MCF 10A (cell line): ENCODE measurements at places on chromosomes 2 and 18.

- DNase-seq = no peak
Measured at GRCh38 chr2:182917924-182918323, 51.5 kb upstream of the FRZB start.

GRCh38 chr2:2683606-2684224 is 352.6 kb upstream of the MYT1L start:
- DNase-seq = no peak

- no peak for DNase-seq
Measured at GRCh38 chr2:190538201-190538600, 3.7 kb upstream of the NEMP2 start.

DNA sequence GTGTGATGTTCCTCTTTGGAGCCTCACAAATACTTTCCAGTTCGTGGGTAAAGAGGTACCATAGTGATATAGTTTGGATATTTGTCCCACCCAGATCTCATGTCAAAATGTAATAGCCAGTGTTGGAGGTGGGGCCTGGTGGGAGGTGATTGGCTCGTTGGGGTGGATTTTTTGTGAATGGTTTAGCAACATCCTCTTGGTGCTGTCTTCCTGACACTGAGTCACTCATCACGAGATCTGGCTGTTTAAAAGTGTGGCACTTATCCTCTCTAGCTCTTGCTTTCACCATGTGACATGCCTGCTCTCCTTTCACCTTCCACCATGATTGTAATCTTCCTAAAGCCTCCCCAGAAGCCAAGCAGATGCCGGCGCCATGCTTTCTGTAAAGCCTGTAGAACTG is 3.0 kb upstream of the CCDC93 start:
- DNase-seq = peak; percentile 25

GRCh38 chr18:44759925-44760342 is 79.2 kb downstream of the SETBP1 start:
- no peak for DNase-seq

- peak; percentile 70 for DNase-seq
Measured at GRCh38 chr2:240840435-240841060, 20.5 kb upstream of the KIF1A start.

DNA sequence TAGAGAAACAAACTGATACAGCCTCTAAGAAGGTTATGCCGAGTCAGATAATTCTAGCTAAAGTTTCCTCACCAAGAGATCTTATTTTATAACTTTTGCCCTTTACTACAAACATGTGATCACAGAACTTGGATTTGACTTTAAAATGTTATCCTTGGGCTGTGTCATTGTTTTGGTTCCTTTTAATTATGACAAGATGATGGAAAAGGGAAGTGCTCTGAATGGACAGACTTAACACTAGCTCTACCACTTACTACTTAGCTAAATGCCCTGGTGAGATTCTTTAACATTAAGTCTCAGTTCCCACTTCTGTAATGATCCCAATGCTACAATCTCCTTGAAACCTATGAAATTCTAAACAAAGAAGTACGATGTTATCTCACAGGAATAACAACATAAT is 69.9 kb downstream of the RTTN start:
- no peak for DNase-seq

GRCh38 chr2:47782671-47783485 is at the start of gene MSH6:
Gene MSH6 (plus strand): TSS chr2:47783145. CDS start chr2:47783234, 89 bp downstream.
- DNase-seq = peak; percentile 86

DNA sequence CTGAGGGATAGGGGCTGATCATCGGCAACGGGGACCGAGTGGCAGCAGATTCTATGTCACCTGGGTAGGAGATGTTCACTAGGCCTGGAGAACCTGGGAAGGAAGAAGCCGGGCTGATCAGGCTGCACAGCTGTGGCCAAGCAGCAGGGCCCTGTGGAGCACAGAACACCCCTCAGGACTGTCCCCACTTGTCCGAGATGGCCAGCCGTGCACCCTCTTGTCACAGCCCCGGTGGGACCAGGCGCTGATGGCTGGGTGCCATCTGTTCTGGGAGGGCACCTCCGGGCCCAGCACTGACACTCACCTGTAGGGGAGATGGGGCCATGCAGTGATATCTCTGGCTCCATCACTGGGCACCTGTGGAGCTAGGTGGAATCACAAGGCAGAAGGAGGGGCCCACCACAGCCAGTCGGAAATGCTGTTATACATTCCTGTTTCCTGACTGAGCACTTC is 217.9 kb upstream of the RAB6C start:
- no peak for DNase-seq

DNA sequence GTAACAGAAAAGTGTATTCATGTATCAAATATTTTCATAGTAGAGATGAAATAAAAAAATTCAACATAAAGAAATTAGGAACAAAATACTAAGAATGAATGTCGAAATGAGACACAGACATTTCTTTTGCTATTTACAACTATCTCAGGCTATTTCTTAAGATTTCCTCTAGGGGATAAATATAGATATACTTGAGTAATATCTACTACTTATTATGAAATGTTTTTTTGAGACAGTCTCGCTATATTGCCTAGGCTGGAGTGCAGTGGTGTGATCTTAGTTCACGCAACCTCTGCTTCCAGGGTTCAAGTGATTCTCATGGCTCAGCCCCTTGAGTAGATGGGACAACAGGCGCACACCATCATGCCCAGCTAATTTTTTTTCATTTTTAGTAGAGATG is 326.1 kb downstream of the RNF144A start:
- no peak for DNase-seq

DNA sequence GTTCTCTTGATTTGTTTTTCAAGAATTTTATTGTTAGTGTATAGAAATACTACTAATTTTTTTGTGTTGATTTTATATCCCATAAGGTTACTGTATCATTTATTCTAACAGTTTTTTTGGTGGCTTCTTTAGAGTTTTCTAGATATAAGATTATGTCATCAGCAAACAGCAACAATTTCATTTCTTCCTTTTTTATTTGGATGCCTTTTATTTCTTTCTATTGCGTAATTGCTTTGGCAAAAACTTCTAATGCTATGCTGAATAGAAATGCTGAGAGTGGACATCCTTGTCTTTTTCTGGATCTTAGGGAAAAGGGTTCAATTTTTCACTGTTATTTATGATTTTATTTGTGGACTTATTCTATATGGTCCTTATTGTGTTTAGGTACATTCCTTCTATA is 298.8 kb downstream of the RPRM start:
- no peak for DNase-seq

DNA sequence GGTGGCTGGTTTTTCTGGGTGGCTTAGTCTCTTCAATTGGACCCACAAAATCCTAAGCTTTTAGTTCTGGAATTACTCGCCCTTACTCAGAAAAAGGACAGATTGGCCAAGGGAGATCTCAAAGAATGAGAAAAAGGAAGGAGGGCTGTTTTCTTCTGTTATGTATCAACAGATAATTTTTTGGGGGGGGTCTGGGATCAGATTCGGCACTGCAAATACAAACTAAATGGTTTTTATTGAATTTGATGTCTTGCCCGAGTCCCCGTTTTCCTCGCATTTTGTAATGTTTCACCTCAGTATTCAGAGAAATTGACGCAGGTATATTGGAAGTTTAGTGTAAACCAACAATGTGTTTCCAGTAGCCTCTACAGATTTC is 762 bp downstream of the YIPF4 start:
- DNase-seq = peak; percentile 1

- no peak for DNase-seq
Measured at GRCh38 chr2:120474486-120474885, 128.6 kb downstream of the INHBB start.

GRCh38 chr18:31303771-31304170 is 14.2 kb upstream of the DSG1 start:
- no peak for DNase-seq

DNA sequence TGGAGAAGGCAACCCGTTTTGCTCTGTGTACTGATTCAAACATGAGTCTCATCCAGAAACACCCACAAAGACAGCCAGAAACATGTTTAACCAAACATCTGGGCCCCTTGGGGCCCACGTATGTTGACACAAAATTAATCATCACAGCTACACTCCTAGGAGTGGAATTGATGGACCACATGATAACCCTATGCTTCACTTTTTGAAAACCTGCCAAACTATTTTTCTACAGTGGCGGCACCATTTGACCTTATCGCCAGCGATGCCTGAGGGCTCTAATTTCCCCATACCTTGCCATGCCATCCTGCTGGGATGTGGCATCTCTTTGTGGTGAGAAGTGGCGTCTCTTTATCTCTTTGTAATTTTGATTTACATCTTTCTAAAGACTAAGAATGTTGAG is 38.5 kb downstream of the PSMG2 start:
- DNase-seq = peak; percentile 95

- no peak for DNase-seq
Measured at GRCh38 chr2:163884416-163884815, 148.6 kb upstream of the FIGN start.

GRCh38 chr2:174072857-174073256 is 107.7 kb upstream of the SP3 start:
- DNase-seq = no peak

GRCh38 chr2:9286554-9287399 is 80.2 kb downstream of the ASAP2 start:
- DNase-seq = peak; percentile 45

GRCh38 chr2:150309311-150310080 is 178.0 kb downstream of the RND3 start:
- no peak for DNase-seq

GRCh38 chr2:118202707-118203303 is 114.5 kb downstream of the INSIG2 start:
- peak; percentile 56 for DNase-seq

GRCh38 chr2:120531365-120531764 is 185.4 kb downstream of the INHBB start:
- DNase-seq = no peak

- no peak for DNase-seq
Measured at GRCh38 chr18:73893880-73894279, 253.8 kb downstream of the FBXO15 start.

- DNase-seq = no peak
Measured at GRCh38 chr2:53508667-53509066, 258.9 kb upstream of the CHAC2 start.

DNA sequence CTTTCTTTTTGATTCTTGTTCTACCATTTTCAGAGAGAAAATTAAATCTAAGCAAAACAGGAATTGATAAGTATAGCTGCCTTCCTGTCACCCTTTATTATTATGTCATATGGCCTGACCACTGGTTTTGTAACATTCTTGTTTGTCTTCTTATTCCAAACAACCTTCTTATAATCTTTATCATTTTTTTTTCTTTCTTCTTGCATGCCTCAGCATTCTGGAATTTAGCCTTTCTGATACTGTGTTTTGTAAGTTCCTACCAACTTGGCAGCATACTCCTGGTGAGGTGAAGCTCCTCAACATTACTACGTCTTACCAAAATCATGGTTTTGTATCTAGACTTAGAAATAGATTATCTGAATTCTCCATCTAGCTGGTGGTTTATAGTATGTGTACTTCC is 199.2 kb downstream of the CAMKMT start:
- no peak for DNase-seq

GRCh38 chr2:177265824-177266817 is 1.6 kb upstream of the NFE2L2 start:
- peak; percentile 48 for DNase-seq

- DNase-seq = no peak
Measured at GRCh38 chr2:121281694-121282093, 3.3 kb downstream of the TFCP2L1 start.

DNA sequence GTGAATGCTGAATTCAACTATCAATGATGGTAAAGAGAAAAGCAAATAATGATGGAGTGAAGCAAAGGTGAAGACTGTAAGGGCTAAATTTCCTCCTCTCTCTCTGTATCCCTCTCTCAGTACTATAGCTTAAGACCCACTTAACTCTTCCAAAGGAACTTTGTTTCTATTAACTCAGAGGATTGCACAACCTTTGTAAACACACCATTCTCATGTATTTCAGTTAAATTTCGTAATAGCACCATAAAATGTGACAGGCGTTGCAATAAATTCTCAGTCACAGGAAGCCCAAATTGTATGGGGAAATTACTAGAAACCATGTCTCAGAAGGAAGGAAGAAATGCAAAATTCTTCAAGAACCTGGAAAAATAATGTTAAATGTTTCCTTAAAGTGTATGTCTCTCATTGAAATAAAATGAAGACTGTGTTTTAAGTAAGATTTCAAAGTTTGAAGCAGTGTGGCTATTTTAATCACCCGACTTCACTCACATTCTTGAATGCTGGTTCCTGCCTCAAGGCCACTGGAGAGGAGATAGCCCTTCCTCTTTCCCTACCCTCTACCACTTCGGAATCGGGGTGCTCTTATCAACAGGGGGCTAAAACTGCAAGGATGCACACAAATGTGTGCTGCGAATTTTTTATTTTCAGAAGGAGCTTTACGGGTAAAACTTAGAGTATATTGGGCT is 112.1 kb downstream of the FTCDNL1 start:
- DNase-seq = peak; percentile 79

- no peak for DNase-seq
Measured at GRCh38 chr2:47172156-47172921, 17.2 kb upstream of the STPG4 start.

DNA sequence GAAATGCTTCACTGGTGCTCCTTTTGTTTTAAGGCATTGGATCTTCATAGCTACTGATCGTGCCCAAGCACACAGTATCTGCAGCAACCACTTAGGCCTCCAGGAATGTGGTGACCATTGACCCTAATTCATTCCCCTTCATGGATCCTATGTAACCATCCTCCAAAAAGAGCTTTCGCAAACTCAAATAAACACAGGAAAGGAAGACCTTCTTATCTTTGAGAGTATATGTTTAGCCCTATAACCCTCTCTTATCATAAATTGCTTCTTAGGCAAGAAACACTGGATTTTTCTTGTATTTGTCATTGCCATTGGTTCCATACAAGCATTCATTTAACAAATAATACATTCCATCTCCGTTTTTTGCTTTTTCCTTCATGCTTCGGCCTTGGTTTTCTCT is 4.1 kb upstream of the TTR start:
- no peak for DNase-seq

GRCh38 chr2:85790499-85791188 is 36.9 kb downstream of the ATOH8 start:
- DNase-seq = no peak

GRCh38 chr2:193074933-193075332 is 880.2 kb upstream of the TMEFF2 start:
- DNase-seq = no peak

- DNase-seq = peak; percentile 13
Measured at GRCh38 chr2:140695155-140695554, 1435.7 kb downstream of the LRP1B start.

DNA sequence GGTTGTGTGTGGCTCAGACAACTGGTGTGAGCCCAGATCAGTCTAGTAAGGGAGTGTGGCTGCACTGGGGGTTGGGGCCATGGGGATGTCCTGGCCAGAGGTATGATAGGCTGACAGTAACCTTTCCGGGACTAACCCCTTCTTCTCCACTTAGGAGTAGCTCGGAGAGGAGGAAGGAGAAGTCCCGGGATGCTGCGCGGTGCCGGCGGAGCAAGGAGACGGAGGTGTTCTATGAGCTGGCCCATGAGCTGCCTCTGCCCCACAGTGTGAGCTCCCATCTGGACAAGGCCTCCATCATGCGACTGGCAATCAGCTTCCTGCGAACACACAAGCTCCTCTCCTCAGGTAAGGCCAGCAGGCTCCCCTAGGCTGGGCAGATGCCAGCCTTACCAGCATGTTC is 49.5 kb downstream of the EPAS1 start:
- DNase-seq = no peak

DNA sequence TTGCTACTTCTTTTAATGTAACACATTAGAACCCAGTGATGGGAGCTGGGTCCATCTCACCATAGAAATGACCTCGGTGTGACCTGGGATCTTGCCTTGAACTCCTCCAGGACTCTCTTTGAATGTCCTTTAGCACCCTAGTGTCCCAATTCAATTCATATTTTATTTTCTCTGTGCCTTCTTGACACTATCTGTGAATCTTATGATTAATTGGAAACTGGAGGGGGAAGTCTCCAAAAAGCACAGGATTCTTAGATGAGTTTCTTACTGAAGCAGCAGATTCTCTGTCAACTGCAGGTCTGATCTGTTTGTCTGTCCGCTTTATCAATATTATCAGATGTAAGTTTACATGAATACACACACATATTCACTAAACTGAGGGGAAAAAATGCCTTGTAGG is 470 bp downstream of the DHRS9 start:
- DNase-seq = no peak
